ENCODE measurements at places on chromosomes 1 and 21.

- no peak for DNase-seq
These were observed 365.6 kb upstream of the ST6GALNAC5 start for GRCh38 chr1:76501586-76502219.

DNA sequence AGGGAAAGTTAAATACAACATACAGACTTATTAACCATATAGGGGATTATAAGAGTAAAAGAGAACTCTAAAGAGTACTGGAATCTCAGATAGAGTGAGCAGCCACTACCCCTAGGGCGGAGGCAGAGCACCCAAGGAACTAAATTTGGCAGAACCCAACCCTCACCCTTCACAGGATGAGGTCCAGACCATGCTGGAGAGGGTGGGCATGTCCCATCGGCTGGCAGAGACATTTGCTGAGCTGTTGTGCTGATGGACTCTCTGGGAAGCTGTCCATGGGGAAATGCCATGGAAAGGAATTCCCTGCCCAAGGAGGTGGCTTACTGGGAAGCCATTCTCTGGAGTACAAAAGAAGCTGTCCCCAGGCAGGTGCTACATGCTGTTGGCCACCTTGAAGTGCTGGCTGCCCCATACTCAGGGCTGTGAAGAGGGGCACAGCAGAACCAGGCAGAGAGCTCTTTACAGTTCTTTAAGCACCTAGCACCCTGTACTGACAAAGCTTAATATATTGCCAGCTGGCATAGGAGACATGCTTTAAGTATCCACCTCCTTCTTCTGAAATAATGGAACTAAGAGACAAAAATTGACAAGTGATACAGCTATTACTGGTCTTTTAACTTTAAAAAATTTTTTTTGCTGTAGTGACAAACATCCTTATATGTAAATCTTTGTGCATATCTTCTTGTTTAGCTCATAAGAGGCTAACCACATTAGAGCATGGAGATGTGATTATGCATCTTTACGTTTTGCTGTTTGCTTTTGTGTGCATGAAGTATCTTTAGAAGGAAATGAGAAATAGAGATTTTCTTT is 29.6 kb downstream of the TSNAX start:
- DNase-seq = no peak

- DNase-seq = peak; percentile 55
These were observed 2.2 kb downstream of the NUAK2 start for GRCh38 chr1:205319081-205320018.

GRCh38 chr1:93679546-93679945 is 2.1 kb downstream of the BCAR3 start:
- no peak for DNase-seq

- no peak for DNase-seq
These were observed 2.5 kb downstream of the KRTAP10-4 start for GRCh38 chr21:44576025-44576420.

- no peak for DNase-seq
These were observed 69.8 kb downstream of the MPZL1 start for GRCh38 chr1:167791281-167792187.

DNA sequence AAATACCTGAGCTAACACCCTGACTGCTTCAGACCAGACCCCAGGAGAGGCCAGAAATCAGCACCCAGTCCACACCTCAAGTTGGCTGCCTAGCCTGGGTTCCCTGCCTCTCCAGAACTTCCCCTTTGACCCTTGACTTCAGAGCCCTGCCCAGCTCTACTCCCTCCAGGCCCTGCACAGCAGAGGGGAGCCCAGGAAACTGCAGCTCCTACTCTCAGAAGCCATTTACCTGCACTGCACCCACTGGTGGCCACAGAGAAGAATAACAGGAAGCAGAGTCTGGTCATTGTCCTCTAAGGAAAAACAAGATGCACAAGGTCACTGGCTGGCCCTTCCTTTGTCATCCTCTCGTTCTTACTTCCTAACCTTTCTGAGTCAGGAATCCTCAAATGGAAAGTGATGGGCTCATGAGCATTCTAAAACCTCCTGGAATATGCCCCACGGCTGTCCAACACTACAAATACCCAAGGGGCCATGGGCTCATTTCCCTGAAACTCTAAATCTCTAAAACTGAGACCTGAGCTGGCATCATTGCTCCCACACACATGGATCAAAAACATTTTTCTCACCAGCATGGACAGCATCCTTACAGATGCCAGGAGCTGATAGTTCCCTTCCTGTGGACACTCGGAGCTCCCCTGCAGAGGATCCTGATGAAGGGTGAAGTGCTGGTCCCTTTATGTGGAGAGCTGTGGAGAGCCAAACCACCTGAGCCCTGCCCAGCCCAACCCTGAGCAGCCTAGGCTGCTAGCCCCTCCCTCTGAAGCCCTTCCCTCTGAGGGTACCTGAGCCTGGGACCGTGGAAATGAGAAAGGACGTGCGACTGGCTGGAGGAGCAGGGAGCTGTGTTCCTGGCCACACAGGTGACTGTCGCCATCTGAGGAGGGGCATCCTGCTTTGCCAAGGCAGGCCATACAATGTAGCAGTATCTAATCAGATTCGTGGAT is at the start of gene ITLN2:
ITLN2 (minus strand) TSS at position 652 of the 947 bp plus-strand sequence; CDS start at position 584, 68 bp downstream.
- DNase-seq = peak; percentile 67

- DNase-seq = no peak
These were observed 6.6 kb upstream of the ARPC5 start for GRCh38 chr1:183642166-183642565.

DNA sequence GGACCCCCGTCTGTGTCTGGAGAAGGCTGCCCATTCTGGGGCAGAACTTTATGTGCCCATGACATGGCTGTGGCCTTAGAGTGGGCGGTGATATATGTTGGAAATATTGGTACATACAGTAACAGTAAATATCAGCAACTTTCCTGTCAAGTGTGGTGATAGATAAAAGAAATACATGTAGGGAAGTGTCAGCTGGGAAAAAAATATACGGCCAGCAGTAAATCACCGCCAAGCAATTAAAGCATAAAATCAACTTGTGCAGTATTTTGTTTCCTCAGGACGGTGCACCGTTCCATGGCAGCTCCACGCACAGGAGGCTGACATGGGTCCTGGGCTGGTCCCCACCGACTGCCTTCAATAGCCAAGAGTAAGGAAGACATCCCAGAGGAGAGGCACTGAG is 27.4 kb downstream of the LHX4 start:
- no peak for DNase-seq

- peak; percentile 92 for DNase-seq
These were observed 3.8 kb downstream of the MPZ start for GRCh38 chr1:161305867-161306519.

GRCh38 chr1:2611031-2611501 is 21.8 kb downstream of the MMEL1 start:
- peak; percentile 38 for DNase-seq

DNA sequence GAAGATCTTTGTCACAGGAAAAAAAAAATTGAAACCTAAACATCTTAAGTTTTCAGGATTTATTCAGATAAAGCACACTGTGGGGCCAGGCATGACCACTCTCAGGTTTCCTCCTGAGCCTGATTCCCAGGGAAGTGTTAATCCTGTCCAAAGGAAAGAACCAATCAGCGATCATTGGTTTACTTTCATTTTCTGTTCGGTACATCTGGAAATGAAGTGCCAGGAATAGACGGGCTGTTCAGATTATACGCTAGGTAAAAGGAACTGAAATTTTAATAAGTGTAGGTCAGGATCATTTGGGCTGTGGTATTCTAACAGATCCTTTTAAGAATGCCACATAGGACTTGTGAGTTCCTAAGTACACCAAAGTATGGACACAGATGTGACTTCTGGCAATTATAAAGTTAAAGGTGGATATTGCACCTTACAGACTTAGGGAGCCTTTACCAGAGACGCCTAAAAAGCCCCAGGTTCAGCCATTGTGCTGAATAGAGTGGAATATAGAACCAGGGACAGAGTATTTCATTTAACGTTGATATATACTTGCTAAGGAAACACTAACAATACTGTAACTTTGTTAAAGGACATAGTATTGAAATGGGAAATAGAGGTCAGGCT is 9.3 kb upstream of the CACYBP start:
- DNase-seq = no peak

- DNase-seq = no peak
These were observed 122.2 kb upstream of the PRDX6 start for GRCh38 chr1:173354937-173355280.

GRCh38 chr1:29673669-29674626 is 437.6 kb downstream of the PTPRU start:
- DNase-seq = no peak

DNA sequence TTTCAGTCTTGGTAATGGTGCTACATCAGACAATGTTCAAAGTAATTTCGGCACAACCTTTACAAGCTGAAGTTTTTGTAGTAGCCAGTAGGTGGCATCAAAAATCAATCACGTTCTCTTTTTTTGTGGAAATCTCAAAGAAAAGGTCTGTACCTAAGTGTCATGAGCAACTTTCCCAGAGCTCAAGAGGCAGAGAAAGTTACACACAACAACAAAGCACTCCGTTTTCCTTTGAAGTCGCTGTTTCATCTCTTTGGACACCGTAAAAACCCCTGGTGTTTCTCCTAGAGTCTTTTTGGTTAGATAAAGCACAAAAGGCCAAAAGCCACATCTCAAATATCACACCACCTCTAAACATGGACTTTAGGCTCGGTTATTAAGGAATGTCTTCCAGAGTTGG is 131.6 kb downstream of the LHX8 start:
- no peak for DNase-seq

DNA sequence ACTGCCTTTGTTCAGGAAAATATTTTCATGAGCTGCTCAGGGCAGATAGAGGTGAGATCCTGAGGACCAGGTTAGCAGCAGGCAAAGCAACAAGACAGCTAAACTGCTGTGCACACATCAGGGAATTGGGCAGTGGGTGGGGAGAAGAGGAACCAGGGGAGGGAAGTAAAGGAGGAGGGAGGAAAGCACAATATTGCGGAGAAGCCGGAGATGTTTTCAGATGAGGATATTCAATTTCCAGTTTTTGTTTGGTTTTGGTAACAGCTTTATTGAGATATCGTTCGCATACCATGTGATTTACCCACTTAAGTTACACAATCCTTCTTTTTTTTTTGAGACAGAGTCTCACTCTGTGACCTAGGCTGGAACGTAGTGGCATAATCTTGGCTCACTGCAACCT is 34.5 kb downstream of the EPHA10 start:
- no peak for DNase-seq

DNA sequence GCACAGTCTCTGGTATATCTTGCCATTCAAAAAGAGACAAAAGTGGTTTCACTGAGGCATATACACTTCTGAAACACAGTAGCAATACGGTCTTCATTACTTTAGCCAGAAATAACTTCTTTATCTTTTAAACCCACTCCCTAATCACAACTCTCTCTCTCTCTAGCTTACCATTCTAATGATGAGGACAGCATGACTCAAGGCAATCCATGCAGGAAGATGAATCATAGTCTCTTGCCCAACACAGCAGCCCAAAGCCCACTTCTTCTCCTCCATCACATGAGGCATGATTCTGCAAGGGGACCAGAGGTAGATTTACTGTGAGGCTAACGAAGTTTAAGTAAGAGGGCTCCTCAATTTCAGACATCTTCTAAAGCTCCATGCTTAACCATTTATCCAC is 285.0 kb upstream of the NR5A2 start:
- DNase-seq = no peak

DNA sequence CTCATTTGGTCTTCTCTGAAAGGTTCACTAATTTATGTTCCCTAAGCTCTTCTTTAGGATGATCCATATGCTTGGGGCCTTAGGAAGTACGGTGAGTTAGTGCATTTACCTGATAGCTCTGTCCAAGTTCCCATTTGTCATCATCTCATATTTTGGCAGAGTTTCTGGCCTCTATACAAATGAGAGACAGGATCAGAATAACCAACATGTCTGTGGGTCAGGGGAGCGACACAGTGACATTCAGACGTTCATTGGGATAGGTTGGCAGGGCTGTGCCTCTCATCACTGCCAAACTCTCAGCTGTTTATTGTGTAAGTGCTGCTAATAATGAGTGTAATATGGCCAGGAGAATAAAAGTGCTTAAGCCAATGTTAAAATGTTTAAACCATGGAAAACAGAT is 561.1 kb upstream of the ZRANB2 start:
- DNase-seq = no peak

- peak; percentile 42 for DNase-seq
These were observed 29.7 kb downstream of the SSBP3 start for GRCh38 chr1:54376430-54377039.

DNA sequence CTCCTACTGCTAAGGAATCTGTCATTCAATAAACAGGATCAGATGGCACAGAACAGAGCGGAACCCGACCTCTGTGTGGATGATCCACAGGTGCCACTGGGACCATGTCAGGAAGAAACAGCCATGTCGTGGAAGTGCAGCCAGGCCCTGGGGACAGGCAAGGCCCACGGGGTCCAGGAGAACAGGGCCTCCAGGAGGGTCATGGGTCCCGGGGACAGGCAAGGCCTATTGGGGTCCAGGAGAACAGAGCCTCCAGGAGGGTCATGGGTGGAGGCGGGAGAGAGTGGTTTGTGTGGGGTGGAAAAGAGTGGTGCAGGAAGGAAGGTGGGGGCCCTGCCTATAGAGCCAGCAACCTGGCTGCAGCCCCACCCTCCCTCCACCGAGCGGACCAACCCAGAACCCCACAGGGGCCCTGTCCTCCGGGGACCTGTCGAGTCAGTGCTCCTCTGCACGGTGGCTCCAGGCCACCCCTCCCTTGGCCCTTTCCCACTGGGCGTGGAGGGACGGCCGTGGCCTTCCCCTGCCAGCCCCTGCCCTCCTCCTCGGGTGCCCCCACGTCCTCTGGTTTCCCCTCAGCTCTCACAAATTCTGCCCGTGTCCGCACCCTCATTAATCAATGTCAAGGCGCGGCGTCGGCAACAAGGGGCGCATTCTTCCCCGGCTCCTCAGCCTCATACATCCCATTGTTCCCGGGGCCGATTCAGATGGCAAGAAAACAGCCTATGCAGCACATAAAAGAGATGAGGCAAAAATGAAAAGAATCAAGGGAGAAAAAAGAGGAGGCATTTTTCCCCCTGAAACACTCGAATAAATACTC is 146.4 kb downstream of the PRDM16 start:
- DNase-seq = no peak

GRCh38 chr1:9728451-9729295 is 77.1 kb downstream of the PIK3CD start:
- DNase-seq = peak; percentile 82

- no peak for DNase-seq
These were observed 34.9 kb downstream of the ETS2 start for GRCh38 chr21:38840456-38841300.

DNA sequence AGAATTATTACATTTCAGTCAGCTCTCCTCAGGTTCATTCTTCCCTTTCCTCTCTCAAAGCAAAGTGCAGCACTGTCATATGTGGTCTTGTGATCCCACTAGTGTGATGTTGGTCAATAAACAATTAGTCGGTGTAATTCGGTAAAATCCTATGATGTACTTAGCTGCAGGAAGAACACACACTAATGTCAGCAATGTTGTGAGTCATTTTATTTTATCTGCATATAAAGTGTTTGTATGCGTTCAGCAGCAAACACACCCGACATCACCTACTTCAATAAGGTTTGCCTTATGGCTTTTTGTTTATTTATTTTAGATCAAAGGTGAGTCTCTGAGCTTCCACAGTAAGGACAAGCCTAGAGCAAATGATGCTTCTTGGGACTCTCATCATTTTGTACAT is 47.8 kb downstream of the PTPN14 start:
- DNase-seq = no peak

GRCh38 chr21:26169061-26169610 is 1.4 kb downstream of the APP start:
- DNase-seq = peak; percentile 63

- no peak for DNase-seq
These were observed 72.4 kb upstream of the MARK1 start for GRCh38 chr1:220455559-220455958.

Measured in activated naive CD4-positive, alpha-beta T cell treated with anti-CD3 and anti-CD28 coated beads, Interleukin-2, amount 10 ng/mL, durations not matched to agents 7 days and 5 days (primary cell).